CD8-positive, alpha-beta memory T cell (primary cell): ENCODE measurements at places on chromosomes 7 and 10. TPM values are rescaled to one million over a fixed set of nuclear protein-coding genes. Genes with fewer than 3 reads are reported as not detected.

DNA sequence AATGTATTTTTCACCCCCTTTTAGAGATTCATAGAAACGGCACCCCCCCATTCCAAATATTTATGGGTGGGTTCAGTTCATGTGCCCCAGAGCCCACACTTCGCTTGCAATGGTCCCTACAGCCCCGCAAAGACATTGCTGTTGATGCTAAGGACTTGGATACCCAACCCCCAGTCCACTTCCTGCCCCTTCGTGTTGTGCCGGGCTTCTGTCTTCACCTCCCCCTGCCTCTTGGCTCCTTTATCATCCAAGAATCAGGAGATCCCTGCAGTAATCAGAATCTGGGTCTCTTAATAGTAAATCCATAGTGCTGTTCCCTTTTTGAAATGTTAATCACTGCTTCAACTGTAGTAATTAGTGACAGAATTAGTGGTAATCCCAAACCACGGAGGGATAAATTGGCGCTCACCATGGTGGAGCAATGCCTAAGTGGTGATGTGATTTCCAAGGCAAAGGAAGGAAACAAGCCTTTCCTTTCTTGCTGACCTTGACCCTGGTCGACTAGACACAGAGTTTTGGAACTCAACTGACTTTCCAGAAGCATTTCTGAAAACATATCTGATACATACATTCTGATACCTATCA, 67.7 kb downstream of the HK1 start:
- H3K36me3 ChIP-seq = peaks cover 13% of the 10 kb centered on the region
- no peak for DNase-seq
- no peaks in the 10 kb centered on the region for H3K27me3 ChIP-seq
- H3K27ac ChIP-seq = no peak overlapping the region
- H3K4me3 ChIP-seq = no peak overlapping the region
- H3K4me1 ChIP-seq = peaks cover 76% of the 10 kb centered on the region

CPA1 gene
- not detected for total RNA-seq

GRCh38 chr10:113631684-113632367, 32.0 kb downstream of the NRAP start:
- no peak overlapping the region for H3K27ac ChIP-seq
- DNase-seq = no peak
- no peak overlapping the region for H3K4me3 ChIP-seq
- no peaks in the 10 kb centered on the region for H3K4me1 ChIP-seq

DNA sequence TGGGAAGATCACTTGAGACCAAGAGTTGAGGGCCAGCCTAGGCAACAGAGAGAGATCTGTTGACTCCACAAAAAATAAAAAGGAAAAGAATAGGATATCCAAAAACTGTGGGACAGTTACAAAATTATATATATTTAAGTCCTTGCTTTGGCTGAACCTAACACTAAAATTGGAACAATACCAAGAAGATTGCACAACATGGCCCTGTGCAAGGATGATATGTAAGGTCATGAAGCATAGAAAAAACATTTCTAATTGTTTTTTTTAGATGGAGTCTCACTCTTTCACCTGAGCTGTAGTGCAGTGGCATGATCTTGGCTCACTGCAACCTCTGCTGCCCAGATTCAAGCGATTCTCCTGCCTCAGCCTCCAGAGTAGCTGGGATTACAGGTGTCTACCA, 139.0 kb downstream of the TPST1 start:
- H3K36me3 ChIP-seq = no peaks in the 10 kb centered on the region
- no peak overlapping the region for H3K4me3 ChIP-seq
- DNase-seq = no peak
- no peaks in the 10 kb centered on the region for H3K27me3 ChIP-seq

RSPH10B gene
- total RNA-seq = not detected

- no peaks in the 10 kb centered on the region for H3K4me1 ChIP-seq
- H3K4me3 ChIP-seq = no peak overlapping the region
- H3K27me3 ChIP-seq = peaks cover 7% of the 10 kb centered on the region
- no peak for DNase-seq
These were observed 21.4 kb downstream of the LEP start for GRCh38 chr7:128262273-128263028.

PON1 gene
- total RNA-seq = not detected

- no peak for DNase-seq
- H3K27ac ChIP-seq = no peak overlapping the region
These were observed 17.0 kb upstream of the ADAMTS14 start for GRCh38 chr10:70655316-70655715.

RBP4 gene
- not detected for total RNA-seq

DNA sequence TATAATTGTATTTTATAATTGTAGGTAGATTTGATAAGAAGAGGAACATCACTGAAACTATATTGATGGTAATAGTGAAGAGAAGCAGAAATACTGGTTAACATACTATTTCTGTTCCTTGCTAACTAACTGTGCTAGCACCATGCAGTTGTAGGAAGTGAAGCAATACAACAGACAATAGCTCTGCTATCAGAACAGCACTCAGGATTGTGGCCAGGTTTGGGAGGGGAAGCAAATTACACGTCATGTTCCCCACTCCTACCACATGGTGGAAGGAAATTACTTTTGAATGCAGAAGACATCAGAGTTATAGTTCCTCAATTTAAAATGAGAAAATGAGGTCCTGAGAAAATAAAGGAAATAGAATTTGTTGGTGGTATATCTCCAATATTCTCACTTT, 151.1 kb downstream of the DGKB start:
- no peak for DNase-seq
- no peaks in the 10 kb centered on the region for H3K27me3 ChIP-seq
- H3K4me1 ChIP-seq = no peaks in the 10 kb centered on the region
- no peaks in the 10 kb centered on the region for H3K36me3 ChIP-seq
- no peak overlapping the region for H3K27ac ChIP-seq

IQUB gene
- not detected for total RNA-seq

DNA sequence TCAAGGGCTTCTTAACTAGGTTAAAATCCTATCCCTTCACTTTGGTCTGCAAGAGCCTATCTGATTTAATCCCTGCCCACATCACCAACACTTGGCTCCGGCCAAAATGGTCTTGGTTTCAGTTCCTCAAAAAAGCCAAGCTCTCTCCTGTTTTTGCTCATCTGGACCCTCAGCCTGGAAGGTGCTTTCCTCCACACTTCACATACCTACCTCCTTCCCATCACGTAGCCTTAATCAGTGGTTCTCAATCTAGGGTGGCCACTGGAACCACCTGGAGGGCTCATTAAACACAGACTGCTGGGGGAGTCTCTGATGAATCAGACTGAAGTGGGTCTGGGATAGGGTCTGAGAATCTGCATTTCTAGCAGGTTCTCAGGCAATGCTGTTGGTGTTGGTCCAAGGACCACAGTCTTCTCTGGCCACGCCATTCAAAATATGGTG, 227.0 kb upstream of the AOAH start:
- no peak overlapping the region for H3K4me3 ChIP-seq
- H3K27ac ChIP-seq = no peak overlapping the region
- no peaks in the 10 kb centered on the region for H3K27me3 ChIP-seq
